ENCODE measurements at places on chromosomes 7 and 10. TPM values are rescaled to one million over a fixed set of nuclear protein-coding genes. Genes with fewer than 3 reads are reported as not detected.

ZNF37A gene
- total RNA-seq: 6.7 TPM

TAS2R5 gene
- total RNA-seq: 0.16 TPM

DLD gene
- 61.4 TPM for total RNA-seq

CLEC5A gene
- not detected for total RNA-seq

GRID1 gene
- total RNA-seq: not detected

FIGNL1 gene
- 7.5 TPM for total RNA-seq

ADAM22 gene
- 0.54 TPM for total RNA-seq

GRID2IP gene
- not detected for total RNA-seq

SLC39A12 gene
- not detected for total RNA-seq

C7orf57 gene
- not detected for total RNA-seq

CPXM2 gene
- total RNA-seq: 2.1 TPM

ASB15 gene
- total RNA-seq: not detected

C10orf105 gene
- total RNA-seq: not detected

CRYGN gene
- total RNA-seq: not detected

OPALIN gene
- total RNA-seq: not detected

PCBD1 gene
- 13.5 TPM for total RNA-seq

VWA2 gene
- total RNA-seq: not detected

AMPH gene
- 1.1 TPM for total RNA-seq

SYT15B gene
- total RNA-seq: under 0.01 TPM

ALOX5 gene
- total RNA-seq: not detected

IGF2BP3 gene
- total RNA-seq: 45.5 TPM

OIT3 gene
- total RNA-seq: under 0.01 TPM

COL1A2 gene
- total RNA-seq: 7,749 TPM

AQP1 gene
- 7.9 TPM for total RNA-seq

CRPPA gene
- 1.1 TPM for total RNA-seq

SEMA4G gene
- 4.2 TPM for total RNA-seq

PON1 gene
- total RNA-seq: not detected

MRLN gene
- not detected for total RNA-seq

MYL10 gene
- total RNA-seq: not detected

BRAT1 gene
- 28.7 TPM for total RNA-seq

TBATA gene
- total RNA-seq: not detected

SPDYE8 gene
- not detected for total RNA-seq

GALNT11 gene
- total RNA-seq: 40.8 TPM

PAOX gene
- 7.6 TPM for total RNA-seq

HIP1 gene
- 3.1 TPM for total RNA-seq

OR2A14 gene
- total RNA-seq: not detected

ZCCHC24 gene
- total RNA-seq: 42.8 TPM

GPC2 gene
- total RNA-seq: not detected
